Neural crest cell (in vitro differentiated cells): ENCODE measurements at places on chromosomes 4 and X. TPM values are rescaled to one million over a fixed set of nuclear protein-coding genes. Genes with fewer than 3 reads are reported as not detected.
A peak's percentile ranks its signal among the peaks of the same experiment; 100 is the strongest.

DNA sequence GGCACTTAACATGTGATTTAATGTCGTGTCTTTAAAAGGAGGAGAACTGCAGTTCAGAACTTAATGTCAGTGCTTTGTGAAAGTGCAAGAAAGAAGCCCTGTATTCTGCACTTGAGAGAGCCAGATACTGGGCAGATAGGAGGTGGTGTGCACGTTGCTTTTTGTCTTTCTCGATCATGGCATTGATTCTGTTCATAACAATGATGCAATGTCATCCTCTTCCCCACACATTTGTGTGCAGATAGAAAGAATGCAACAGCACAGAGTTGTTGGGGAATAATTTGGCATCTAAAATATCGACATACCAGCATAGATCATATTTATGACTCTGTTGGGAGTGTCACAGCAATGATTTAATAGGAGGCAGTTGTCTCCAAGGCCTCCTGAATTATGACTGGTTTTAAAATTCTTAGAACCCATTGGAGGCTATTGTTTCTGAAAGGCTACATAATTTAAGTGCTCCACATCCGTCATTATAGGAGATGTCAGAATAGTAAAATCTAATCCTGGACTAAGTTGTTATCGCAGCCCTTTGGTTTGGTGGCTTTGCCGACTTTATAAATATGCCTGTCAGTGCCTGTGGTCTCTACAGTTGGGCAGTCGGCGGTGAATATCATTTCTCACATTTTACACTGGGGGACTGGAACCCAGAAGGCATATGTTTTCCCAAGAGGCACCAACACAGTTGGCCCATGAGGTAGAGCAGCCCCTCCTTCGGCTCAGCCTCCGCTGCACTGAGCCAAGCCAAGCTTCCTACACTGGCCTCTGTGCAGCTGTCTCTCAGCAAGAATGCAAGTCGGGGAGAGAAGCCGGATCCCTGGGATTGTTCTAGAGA is 124.9 kb downstream of the PTTG2 start:
- H3K27me3 ChIP-seq, result no peaks in the 10 kb centered on the region
- DNase-seq, result no peak
- no peak overlapping the region for H3K4me3 ChIP-seq
- H3K4me1 ChIP-seq, result peaks cover 51% of the 10 kb centered on the region

DNA sequence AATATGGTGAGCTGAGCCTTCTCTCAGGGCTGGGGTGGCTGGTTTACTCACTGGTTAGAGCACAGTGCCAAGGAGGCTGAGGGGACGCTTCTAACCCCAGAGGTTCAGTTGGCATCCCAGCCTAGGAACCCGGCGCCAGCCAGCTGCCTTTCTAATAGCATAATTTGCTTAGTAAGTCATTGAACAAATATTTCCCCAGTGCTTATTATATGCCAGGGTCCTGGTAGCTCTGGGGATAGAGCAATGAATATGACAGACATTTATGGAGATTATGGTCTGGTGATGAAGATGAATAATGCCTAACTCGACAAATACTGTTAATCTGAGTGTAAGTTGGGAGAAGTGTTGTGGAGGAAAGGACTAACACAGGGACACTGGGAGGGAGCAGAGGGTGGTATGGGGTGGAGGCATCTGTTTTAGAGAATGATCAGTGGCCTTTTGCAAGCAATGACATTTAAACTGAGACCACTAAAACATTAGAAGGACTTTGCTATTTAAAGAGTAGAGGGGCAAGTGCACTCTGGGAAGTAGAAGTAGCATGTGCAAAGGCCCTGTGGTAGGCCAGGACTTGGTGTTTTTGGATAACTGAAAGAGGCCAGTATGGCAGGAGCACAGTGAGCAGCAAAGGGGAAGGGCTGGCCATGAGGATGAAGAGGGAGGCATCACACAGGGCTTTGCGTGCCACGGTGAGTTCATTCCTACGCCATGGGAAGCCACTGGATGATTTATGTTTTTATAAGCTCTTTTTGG is 71.9 kb downstream of the ATG4A start:
- H3K36me3 ChIP-seq, result peaks cover 6% of the 10 kb centered on the region
- DNase-seq, result no peak
- no peaks in the 10 kb centered on the region for H3K4me1 ChIP-seq
- no peak overlapping the region for H3K27ac ChIP-seq

DNA sequence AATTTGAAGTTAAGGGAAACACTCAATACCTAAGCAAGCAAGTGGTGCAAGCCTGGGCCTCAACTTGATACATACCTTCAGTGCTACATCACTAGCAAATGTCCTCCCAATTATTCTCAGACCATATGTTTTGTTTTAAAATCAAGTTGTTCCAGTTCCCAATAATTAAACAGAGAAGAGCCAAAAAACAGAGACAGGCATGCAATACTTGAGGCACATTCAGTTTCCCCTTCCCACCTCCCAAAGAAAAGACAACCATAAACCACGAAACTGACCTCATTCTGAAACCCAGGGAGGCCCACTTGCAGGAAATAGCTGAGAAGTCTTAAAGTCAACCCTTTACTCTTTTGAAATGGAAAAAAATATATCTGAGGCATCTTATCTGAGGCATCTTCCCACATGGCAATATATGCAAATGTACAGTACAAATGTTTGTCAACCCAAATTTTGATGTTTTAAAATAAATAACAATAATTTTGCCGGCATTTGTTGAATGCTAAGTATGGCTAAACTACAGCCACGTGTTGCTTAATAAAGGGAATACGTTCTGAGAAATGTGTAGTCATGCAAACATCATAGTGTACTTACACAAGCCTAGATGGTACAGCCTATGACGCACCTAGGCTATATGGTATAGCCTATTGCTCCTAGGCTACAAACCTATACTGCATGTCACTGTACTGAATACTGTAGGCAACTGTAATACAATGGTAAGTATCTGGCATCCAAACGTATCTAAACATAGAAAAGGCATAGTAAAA is 147.5 kb downstream of the TSPAN5 start:
- no peak overlapping the region for H3K27ac ChIP-seq
- no peaks in the 10 kb centered on the region for H3K27me3 ChIP-seq
- H3K36me3 ChIP-seq, result no peaks in the 10 kb centered on the region
- peaks cover 74% of the 10 kb centered on the region for H3K4me1 ChIP-seq

DNA sequence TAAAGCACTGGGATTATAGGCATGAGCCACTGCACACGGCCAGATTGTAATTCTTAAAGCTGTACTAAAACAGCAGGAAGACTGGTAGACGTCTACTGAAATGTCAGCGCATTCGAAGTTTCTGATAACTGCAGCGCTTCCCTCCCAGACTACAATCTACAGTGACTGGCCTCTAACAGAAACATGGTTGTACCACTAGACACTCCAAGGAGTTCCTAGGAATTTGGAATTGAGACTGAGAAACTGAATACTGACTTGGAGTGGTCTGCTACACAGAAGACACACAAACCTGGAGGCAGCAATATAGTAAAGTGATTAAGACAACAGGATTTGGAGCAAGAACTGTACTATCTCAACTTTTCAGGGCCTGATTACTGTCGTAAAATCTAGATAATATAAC is 937 bp downstream of the HELQ start:
- peaks cover 8% of the 10 kb centered on the region for H3K36me3 ChIP-seq
- DNase-seq, result no peak
- H3K27ac ChIP-seq, result no peak overlapping the region

- no peak overlapping the region for H3K27ac ChIP-seq
- peaks cover 22% of the 10 kb centered on the region for H3K36me3 ChIP-seq
- H3K4me1 ChIP-seq, result peaks cover 12% of the 10 kb centered on the region
- no peaks in the 10 kb centered on the region for H3K27me3 ChIP-seq
- no peak overlapping the region for H3K4me3 ChIP-seq
These were observed 70.7 kb downstream of the DOCK11 start for GRCh38 chrX:118566359-118566758.

DNA sequence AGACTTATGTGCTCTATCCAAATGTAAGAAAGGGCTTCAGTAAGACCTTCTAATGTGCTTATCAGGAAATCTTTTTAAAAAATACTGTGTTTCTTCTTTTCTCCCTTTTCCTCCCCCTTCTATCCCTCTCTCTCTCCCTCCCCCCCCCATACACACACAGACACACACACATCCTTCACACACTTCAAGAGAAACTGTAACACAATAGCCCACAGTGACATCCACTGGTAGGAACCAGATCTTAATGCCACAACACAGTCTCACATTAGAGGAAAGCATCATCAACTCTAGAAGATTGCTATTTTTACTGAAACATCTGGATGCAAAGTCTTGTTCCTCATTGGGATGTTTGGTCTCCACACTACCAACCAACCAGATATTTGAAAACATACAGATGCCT is 4.6 kb downstream of the PCDH19 start:
- DNase-seq, result no peak
- peaks cover 49% of the 10 kb centered on the region for H3K4me1 ChIP-seq
- H3K4me3 ChIP-seq, result peak overlapping the region; percentile 83

DNA sequence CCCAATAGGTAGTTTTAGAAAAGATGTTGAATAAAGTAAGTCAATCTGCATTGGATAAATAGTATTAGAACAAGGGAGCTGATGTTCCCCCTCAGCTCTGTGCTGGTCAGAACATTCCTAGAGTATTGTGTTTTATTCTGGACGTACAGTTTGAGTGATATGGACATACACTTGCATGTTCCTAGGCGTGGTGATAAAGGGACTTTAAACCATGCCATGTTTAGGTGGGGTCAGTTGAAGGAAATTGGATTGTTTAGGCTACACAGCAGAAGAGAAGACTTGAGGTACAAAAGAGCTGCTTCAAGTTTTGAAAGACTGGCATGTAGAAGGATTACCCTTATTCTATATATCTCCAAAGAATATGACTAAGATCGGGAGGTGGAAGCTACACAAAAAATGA is 21.6 kb downstream of the GK start:
- peaks cover 13% of the 10 kb centered on the region for H3K36me3 ChIP-seq
- no peaks in the 10 kb centered on the region for H3K27me3 ChIP-seq
- H3K27ac ChIP-seq, result no peak overlapping the region
- H3K4me1 ChIP-seq, result no peaks in the 10 kb centered on the region
- no peak for DNase-seq
- H3K4me3 ChIP-seq, result no peak overlapping the region

DNA sequence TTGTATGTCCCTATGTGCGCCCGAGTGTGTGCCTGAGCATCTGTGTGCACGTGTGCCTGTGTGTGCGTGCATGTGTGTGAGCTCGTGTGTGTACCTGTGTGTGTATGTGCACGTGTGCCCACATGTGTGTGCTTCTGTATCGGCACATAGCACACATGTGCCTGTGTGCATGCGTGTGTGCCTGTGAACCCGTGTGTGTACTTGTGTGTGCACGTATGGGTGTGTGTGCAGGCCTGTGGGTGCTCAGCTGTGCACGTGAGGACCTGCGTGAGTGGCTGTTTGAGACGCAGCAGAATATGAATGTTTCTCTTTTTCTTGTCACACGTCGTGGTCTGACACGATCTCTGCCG is 4.3 kb downstream of the AKAP17A start:
- H3K4me3 ChIP-seq, result peak overlapping the region; percentile 41
- peaks cover 3% of the 10 kb centered on the region for H3K36me3 ChIP-seq
- H3K4me1 ChIP-seq, result peaks cover 9% of the 10 kb centered on the region
- H3K27me3 ChIP-seq, result no peaks in the 10 kb centered on the region
- no peak for DNase-seq

- no peak overlapping the region for H3K27ac ChIP-seq
- peaks cover 5% of the 10 kb centered on the region for H3K36me3 ChIP-seq
- no peaks in the 10 kb centered on the region for H3K27me3 ChIP-seq
- DNase-seq, result no peak
- no peak overlapping the region for H3K4me3 ChIP-seq
- H3K4me1 ChIP-seq, result no peaks in the 10 kb centered on the region
These were observed 200.2 kb downstream of the CPEB2 start for GRCh38 chr4:15202481-15202880.

- no peak overlapping the region for H3K4me3 ChIP-seq
- H3K27me3 ChIP-seq, result no peaks in the 10 kb centered on the region
- no peak overlapping the region for H3K27ac ChIP-seq
- no peaks in the 10 kb centered on the region for H3K4me1 ChIP-seq
- H3K36me3 ChIP-seq, result peaks cover 17% of the 10 kb centered on the region
These were observed 42.9 kb downstream of the MOSPD2 start for GRCh38 chrX:14916017-14916674.

DNA sequence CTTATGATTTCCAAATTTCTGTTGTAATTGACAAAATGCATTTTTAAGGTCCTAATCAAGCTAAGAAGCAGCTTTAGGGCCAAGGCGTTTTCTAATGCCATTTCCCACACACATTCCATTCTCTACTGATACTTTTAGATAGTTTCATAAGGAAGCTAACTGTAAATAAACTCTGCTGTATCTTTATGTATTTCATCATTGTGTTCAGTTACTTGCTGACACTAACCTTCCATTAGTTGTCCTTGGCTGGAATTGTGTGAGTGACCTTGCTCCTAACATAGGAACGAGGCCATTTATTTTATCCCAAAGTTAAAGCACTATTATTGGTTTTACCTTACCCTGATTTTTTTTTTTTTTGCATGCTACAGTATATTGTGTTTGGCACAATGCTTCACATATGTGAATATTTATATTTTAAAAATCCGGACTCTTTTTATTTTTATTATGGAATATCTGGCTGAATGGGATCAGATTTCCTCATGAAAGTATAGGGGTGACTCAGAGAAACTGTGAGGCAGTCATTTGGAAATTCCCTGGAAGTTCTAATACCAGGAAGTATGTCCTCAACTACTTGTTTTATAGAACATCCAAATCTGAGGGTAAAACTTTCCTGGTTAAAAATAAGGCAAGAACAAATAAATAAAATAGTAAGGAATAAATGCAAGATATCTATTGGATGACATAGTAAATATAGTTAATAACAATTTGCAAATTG is 62.7 kb upstream of the SORBS2 start:
- peaks cover 13% of the 10 kb centered on the region for H3K4me1 ChIP-seq
- no peaks in the 10 kb centered on the region for H3K27me3 ChIP-seq
- H3K4me3 ChIP-seq, result no peak overlapping the region
- no peak overlapping the region for H3K27ac ChIP-seq
- no peak for DNase-seq

GRCh38 chr4:29708473-29708872 is 1011.7 kb upstream of the PCDH7 start:
- H3K4me3 ChIP-seq, result no peak overlapping the region
- H3K27ac ChIP-seq, result peak overlapping the region; percentile 10
- H3K27me3 ChIP-seq, result no peaks in the 10 kb centered on the region

DNA sequence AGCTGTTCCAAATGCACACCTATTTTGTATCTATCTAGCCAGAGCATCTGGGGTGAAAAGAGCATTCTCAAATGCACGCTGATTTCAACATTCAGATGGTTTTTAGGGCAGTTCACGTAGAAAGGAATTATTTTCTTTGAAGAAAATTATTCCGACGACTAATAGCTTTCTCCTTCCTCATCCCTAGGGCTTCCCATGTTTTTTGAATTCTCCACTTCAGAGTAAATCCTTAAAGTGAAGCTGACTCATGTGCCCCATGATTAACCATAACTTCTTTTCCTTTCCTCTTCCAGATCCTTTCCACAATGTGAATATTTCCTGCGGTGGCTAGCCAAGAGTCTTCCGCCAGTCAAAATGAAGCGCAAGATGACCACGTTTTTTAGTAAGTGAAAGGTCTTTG is 86.7 kb upstream of the PDHA1 start:
- no peaks in the 10 kb centered on the region for H3K36me3 ChIP-seq
- no peaks in the 10 kb centered on the region for H3K4me1 ChIP-seq
- H3K27me3 ChIP-seq, result no peaks in the 10 kb centered on the region
- DNase-seq, result no peak
- H3K27ac ChIP-seq, result no peak overlapping the region

- H3K27me3 ChIP-seq, result no peaks in the 10 kb centered on the region
- no peak overlapping the region for H3K4me3 ChIP-seq
- no peaks in the 10 kb centered on the region for H3K36me3 ChIP-seq
- H3K4me1 ChIP-seq, result peaks cover 5% of the 10 kb centered on the region
- no peak for DNase-seq
These were observed 134.2 kb downstream of the SPOCK3 start for GRCh38 chr4:167100120-167100519.

The LEF1 gene
- total RNA-seq, result 55.0 and 62.1 TPM in 2 replicates

The FRMPD4 gene
- total RNA-seq, result 0.07 TPM in 1 of 2 replicates, not detected in the other

The IL15 gene
- total RNA-seq, result not detected in 2 replicates

The APLN gene
- total RNA-seq, result 1.2 and 1.3 TPM in 2 replicates

The PRDM5 gene
- 18.1 and 21.9 TPM in 2 replicates for total RNA-seq

The TRIM61 gene
- total RNA-seq, result 0.19 and 0.27 TPM in 2 replicates

The ABCG2 gene
- 5.1 and 5.3 TPM in 2 replicates for total RNA-seq
